ENCODE measurements at places on chromosomes 13 and 19.

- no peak for DNase-seq
Observed at GRCh38 chr13:88472316-88472715, 801.1 kb downstream of the SLITRK5 start.

DNA sequence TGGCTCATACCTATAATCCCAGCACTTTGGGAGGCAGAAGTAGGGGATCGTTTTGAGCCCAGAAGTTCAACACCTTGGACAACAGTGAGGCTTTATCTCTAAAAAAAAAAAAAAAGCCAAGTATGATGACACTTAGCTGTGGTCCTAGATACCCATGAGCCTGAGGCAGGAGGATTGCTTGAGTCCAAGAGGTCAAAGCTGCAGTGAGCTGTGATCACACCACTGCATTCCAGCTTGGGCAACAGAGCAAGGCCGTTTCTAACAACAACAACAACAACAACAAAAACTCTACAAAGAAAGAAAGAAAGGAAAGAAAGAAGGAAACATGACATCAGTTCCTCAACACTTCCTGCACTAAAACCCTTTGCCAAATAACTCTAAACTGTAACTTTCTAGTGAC is 265.1 kb upstream of the DACH1 start:
- DNase-seq = no peak

DNA sequence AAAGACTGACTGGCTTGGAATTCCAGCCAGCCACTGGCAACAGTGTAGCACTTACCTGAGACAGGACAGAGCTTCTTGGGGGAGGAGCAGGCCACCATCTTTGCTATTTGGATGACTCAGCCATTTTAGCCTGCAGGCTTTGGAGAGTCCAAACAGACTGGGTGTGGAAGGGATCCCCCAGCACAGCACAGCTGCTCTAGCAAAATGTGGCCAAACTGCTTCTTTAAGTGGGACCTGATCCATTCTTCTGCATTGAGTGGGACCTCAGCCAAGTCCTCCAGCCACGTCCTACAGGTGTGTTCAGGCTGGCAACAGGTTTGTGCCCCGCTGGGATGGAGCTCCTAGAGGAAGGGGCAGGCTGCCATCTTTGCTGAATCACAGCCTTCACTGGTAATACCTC is 80.0 kb downstream of the NDFIP2 start:
- no peak for DNase-seq

DNA sequence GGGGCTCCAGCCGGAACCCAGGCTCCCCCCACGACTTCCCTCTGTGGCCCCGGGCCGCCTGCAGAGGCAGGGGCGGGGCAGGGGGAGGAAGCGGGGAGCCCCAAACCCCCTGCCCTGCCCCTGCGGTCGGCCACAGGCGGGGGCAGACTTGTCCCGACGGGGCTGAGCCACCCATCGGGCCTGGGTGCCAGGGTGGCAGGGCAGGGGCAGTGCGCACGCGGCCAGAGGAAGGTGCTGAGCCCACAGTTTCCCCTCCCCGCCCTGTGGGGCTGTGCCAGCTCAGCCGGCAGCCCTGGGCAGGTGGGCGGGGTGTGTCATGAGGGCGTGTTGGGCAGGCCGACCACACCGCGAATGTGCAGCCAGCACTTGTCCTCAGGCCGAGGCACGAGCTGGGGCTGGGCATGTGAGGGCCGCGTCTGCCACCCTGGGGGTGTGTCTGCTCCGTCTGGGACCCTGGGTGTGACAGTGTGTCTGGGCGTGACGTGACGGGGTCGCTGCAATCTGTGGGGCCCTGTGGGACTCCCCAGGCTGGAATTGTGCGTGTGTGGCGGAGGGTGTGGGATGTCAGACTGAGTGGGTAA is 17.7 kb downstream of the CCDC97 start:
- no peak for DNase-seq

DNA sequence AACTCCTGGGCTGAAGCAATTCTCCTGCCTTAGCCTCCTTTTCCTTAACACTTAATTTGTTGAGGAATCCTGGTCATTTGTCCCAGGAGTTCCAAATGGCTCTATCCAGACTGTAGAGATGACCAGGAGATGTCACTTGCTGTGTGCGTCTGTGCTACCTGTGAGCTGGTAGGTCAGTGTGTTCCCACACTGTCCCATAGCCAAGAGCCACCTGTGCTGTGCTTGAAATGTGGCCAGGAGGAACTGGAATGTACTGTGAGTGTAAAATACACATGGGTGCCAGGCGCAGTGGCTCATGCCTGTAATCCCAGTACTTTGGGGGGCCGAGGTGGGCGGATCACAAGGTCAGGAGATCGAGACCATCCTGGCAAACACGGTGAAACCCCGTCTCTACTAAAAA is 29.4 kb upstream of the KDM4B start:
- no peak for DNase-seq

GRCh38 chr19:4851551-4852290 is 15.7 kb downstream of the PLIN3 start:
- DNase-seq = peak; percentile 32

DNA sequence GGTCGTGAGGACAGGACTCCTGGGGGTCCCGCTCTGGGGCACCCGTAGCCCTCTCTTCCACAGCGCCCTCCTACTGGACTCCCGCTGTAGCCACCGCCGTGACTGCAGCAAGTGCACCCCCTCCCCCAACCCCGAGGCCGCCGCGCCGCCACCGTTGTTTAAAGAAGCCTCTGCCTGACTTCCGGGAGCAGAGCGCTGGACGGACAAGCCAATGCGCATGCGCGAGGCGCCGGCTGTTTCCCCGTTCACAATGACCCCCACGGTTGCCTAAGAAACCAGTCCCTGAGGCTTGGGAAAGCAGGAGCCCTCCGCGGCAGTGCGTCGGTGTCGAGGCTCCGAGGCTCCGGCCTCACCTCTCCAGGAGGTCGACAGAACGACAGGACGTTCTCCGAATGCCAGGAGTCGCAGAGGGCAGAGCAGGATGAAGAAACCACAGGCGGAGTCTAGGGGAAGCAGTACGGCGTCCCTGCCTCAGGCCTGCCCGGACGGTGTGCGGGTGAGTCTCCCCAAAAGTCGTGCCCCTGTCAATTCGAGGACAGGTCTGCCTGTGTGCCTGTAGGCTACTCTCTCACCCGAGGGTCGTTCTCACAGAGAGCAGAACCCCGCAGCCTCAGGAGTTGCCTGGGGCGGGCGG is 70.5 kb upstream of the ZNF420 start:
- DNase-seq = peak; percentile 40

DNA sequence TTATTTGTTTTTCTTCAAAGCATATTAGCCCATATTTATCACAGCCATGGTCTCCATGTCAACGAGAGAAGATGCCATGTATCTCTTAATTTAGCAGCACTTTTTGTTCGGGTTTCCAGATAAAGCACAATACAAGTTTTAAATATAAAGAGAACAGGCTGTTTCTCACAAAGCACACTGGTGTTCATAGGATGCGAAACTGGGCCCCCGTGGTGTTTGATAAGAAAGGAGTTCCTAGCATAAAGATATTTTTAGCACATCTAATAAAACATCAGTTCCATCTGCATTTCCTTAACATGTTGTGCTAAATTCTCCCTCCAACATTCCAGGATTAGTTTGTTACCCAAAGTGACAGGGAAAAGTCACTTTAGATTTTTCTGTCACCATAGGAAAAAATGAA is 72.4 kb upstream of the EDNRB start:
- no peak for DNase-seq

DNA sequence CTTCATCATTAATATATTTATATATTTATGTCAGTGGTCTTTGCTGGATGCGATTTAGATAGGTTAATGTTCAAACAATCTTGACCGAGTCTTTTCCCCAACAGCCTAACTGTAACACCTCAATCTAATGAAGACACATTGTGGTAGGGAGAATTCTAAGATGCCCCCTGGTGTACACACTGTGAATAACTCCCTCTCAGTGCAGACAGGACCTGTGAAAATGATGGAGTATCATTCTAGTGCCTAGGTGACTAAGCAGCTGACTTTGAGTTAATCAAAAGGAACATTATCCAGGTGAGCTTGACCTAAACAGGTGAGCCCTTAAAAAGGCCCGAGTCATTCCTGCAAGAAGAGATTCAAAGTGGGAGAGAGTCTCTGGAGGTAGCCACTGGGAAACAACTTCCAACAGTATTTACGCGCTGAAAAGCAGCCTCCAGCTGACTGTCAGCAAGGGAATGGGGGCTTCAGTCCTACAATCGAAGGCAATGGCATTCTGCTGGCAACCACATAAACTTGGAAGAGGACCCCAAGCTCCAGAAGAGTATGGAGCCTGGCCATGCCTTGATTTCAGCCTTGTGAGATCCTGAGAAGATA is 28.0 kb upstream of the KBTBD7 start:
- peak; percentile 67 for DNase-seq

DNA sequence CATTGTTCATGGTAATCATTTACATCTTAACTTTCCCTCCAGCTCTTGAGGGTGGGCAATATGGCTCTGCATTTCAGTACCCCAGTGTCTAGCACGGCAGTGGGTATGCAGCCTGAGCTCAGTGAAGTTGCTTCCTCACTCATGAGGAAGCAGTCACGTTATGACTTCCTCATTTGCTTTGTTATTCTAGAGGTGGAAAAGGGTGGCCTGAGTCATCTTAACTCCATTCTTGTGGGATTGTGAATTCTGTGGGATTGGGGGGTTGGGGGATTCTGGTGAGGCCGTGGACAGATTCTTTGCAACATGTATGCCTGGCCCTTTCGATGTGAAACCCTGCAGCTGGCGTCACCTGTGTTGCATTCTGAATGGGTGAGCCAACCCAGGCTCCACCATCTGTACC is 406.7 kb upstream of the ZNF507 start:
- no peak for DNase-seq

- no peak for DNase-seq
Observed at GRCh38 chr19:48862827-48863226, 5.6 kb downstream of the PLEKHA4 start.

GRCh38 chr13:36787181-36787580 is 31.8 kb upstream of the RFXAP start:
- DNase-seq = no peak

DNA sequence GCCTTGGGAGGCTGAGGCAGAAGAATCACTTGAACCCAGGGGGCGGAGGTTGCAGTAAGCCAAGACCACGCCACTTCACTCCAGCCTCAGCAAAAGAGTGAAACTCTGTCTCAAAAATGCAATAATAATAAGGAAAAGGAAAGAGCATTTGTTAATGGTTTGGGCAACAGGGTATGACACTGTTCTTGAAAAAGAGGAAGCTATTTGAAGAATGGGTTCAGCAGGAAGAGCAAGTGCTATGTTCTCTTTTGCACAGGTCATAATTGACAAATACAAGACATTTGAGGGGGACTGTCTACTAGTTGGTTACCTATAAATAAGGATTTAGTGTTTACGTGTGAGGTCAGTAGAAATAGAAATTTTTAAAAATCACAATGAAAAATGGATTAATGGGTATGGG is 218.3 kb downstream of the DCT start:
- no peak for DNase-seq

Measured in brain microvascular endothelial cell (primary cell).